ENCODE measurements at places on chromosomes 2 and 18.
A peak's percentile ranks its signal among the peaks of the same experiment; 100 is the strongest.

- no peak for DNase-seq
These were observed 33.2 kb upstream of the GALNT3 start for GRCh38 chr2:165827016-165827920.

GRCh38 chr18:75167759-75168618, 41.0 kb downstream of the PTGR3 start:
- DNase-seq, result no peak

GRCh38 chr2:38535744-38536506, 66.8 kb downstream of the HNRNPLL start:
- peak; percentile 57 for DNase-seq

- no peak for DNase-seq
These were observed 38.8 kb downstream of the PPP4R1 start for GRCh38 chr18:9575558-9575957.

GRCh38 chr2:110677080-110677479, 783 bp downstream of the BUB1 start:
- DNase-seq, result no peak

DNA sequence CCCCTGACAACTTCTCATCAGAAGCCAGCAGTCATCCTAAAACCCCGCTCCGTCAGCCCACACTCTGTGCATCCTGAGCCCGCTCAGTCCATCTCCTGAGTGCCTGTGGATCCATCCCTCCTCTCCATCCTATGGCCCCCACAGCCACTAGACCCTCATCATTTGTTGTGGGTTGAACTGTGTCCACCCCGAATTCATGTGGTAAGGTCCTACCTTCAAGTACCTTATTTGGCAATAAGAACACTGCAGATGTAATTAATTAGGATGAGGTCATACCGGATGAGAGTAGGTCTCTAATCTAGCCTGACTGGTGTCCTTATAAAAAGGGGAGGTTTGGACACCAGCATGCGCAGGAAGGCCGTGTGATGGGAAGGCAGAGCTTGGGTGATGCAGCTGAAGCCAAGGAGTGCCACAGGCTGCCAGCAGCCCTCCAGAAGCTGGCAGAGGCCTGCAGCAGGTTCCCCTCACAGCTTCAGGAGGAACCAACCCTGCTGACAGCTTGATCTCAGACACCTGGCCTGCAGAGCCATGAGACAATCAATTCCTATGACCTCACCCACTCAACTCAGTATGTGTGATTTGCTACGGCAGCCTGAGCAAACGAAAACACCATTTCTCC, 192.4 kb downstream of the ZBTB7C start:
- no peak for DNase-seq
